ENCODE measurements at places on chromosomes 2 and 18.

DNA sequence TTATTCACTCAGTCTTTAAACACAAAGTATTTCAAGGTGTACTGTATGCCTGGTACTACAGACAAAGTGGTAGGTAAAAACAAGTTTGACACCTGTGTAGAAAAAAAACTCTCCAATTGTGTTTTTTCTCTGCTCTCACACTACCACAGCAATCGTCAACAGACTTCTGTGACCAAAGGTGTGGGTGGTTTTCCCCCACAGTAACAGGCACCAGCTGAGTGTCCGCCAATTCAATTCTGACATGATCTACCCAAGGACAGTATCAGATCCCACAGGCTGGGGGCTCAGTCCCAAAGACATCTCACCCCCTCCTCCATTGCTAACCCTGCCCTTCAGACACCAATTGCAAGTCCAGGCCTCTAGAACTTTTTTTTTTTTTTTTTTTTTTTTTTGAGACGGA is 71.2 kb downstream of the CD226 start:
- no peak for DNase-seq

GRCh38 chr18:9336827-9337226 is 2.3 kb downstream of the TWSG1 start:
- DNase-seq = no peak

GRCh38 chr2:150552041-150552820 is 64.8 kb upstream of the RND3 start:
- no peak for DNase-seq

- DNase-seq = no peak
Measured at GRCh38 chr2:109432421-109432820, 181.3 kb downstream of the SEPTIN10 start.

DNA sequence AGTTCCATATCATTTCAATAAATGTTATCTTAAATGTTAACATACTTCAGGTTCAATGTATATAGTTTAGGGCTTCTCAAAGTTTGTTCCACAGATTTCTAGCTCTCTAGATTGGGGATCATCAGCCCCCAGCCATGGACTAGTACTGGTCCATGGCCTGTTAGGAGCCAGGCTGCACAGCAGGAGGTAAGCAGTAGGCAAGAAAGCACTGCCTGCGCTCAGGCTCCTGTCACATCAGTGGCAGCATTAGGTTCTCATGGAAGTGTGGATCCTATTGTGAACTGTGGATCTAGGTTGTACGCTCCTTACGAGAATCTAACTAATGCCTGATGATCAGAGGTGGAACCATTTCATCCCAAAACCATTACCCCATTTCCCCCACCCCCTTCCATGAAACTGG is 531.1 kb downstream of the PARD3B start:
- DNase-seq = no peak

- DNase-seq = no peak
Measured at GRCh38 chr2:132581991-132582738, 87.8 kb downstream of the LYPD1 start.

- DNase-seq = no peak
Measured at GRCh38 chr2:120642646-120643045, 93.0 kb upstream of the GLI2 start.

GRCh38 chr2:68023904-68024303 is 38.9 kb downstream of the C1D start:
- no peak for DNase-seq

GRCh38 chr2:40937284-40937683 is 485.4 kb upstream of the SLC8A1 start:
- no peak for DNase-seq

DNA sequence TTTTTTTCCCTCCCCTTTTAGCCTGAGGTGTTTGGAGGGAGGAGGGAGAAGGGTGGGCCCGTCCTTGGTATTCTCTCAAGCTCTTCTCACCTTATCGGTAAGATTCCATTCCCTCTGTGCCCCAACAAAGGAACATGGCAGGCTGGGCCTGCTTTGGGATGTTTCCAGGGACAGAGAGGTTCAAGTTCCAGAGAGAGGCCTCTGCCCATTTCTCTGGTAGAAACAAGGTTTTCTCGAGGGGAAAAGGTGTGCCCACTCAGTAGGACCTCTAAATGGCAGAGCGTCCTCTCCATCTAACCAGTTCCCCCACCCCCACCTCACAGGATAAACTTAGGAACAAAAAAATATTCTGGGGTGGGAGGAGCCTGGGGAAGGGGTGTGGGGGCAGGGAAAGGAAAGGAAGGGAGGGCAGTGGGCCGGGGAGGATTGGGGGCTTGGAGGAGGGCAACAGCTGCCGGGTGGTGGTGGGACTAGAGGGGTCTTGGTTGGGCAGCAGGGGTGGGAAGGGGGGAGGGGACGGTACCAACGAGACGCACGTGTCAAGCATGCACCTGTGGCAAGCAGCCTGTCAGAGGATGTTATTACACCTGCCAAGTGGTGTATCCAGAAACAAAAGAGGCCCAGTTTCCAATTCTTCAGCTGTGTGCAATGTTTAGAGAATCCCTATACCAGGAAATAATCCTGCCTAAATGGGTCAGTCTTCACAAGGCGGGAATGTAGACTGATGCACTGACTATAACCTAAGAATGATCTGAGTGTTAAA is 2.1 kb downstream of the PCBP1 start:
- peak; percentile 48 for DNase-seq

DNA sequence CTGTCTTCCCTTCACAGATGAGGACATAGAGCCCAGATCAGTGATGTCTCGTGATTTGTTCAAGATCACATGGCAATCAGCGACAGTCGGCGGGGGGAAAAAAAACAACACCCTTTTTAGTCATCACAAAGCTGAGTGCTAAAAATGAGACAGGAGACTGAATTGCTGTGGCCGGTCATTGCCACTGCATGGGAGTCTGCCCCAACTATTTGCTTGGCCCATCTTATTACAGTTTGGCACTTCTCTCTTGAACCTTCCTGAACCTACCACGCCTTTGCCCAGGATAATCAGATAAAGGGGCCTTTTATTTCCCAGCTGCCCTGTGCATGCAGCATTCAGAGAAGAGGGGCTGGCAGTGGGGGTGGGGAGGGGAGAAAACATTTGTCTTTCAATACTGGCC is 42.7 kb downstream of the SETBP1 start:
- DNase-seq = no peak

GRCh38 chr2:216495656-216496055 is 3.0 kb upstream of the RPL37A start:
- DNase-seq = no peak

GRCh38 chr2:43831543-43832294 is 6.9 kb downstream of the ABCG5 start:
- DNase-seq = no peak

GRCh38 chr2:190126798-190127197 is 64.3 kb upstream of the MSTN start:
- no peak for DNase-seq

DNA sequence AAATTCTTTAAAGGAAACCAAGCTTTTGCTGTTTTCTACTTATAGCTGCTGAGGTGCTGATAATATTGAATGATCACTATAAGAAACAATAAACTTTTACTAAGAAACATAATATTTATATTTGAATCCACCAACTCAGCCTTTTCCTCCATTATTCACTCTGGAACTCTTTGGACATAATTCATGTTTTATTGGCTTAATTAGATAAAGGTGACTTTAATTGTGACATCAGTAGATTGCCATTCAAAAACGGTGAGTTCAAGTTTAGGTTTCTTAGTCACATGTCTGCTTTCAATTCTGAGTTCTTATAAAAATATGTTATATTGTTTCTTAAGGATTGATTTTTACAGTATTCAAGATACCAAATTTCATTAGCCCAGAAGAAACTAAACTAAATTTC is 24.0 kb downstream of the CCDC85A start:
- DNase-seq = no peak

DNA sequence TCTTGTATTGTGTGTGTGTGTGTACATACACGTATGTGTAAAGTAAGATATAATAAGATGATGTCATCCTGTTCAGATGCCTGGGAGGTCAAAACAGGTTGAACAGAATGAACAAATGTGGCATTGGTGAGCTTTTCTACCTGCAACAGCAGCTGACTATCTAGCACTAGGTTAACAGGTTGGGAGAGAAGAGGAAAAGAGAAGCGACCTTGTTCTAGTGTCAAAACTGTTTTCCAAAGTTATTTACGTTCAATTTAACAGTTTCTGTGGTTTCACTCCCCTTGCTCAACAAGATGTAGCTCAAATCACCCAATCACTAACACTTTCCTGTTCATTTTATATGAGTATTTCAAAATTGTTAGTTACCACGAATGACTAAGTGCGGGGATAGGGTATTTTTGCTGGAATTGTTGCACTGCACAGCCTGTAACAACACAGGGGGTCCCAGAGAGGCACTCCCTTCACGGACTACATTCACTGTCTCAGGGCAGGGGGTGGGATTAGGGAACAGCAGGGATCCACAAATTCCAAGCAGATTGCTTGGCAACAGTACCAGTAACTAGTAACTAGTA is 67.5 kb upstream of the DTNB start:
- peak; percentile 55 for DNase-seq

DNA sequence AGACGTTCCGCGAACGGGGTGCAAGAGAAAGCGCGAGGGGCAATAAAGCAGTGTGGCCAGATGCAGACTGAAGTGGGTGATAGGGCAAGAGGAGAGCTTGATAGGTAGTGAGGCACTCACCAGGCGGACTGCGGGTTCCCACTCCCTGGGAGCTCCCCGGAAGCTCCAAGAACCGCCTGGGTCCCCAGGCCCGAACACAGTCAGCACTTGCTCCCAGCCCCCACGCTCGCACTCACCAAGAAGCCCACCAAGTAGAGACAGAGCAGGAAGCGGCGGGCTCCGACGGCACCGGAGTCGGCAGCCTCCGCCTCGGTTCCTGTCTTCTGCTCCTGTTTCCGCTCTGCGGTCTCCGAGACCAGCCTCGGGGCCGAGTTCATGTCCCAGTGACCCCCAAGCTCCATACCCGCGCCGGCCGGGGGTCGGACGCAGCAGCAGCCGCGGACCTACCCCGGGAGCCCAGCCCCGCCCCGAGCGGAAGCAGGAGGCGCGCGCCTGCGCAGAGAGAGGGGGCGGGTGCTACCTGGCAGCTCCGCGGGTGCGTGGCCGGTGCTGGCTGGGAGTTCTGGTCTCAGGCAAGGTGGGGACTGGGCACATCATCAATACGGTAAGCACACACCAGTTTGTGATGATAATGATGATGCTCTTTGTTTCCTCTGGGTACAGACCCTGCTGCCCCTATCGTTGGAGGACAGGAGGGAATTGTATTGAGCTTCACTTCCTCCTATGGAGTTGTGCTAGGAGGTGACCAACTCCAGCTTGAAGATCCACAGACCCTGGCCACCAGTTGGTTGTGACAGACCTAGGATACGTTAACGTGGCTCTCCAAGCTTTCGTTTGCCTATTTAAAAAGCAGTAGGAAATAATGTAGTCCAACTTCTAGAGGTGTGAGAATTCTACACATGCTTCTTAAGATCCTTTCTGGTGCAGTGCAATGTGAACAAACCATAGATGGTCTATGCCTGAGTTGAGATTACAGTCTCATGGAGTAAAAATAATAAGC is 25.1 kb upstream of the TMEM182 start:
- peak; percentile 71 for DNase-seq

DNA sequence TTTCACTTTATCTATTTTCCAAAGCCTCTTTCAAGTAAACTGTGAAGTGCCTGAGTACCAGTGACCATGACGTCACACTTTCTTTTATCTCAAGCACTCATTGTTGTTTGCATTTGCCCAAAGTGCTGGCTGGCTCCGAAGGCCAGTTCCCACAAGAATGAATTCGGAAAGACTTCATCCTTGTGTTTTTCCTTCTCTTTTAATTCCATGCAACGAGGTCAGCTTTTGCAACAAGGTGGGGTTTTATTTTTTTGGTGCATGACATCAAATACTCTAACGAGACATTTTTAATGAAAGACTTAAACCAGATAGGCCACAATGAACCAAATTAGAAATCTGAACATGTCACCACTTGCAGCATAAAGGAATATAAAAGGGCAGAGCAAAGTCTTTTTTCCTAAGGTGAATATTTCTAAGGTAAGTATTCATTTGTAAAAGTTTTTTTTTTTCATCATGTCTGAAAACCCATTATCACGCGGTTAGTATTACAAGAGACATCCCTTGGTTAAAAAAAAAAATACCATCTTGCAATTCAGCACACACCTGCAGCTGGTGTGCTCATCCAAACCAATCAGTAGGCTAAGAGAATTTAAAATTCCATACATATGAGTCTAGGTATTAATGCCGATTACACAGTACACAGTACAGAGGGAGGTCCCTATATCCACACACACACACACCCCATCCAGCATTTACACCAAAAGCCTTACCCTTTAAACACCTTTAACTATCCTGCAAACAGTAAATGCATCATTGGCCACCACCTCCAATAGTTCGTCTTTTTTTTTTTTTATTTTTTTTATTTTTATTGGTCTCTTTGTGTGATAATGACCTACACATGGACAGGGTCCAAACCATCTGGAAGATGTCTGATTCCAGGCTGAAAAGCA is 2.3 kb downstream of the ARL4C start:
- no peak for DNase-seq

DNA sequence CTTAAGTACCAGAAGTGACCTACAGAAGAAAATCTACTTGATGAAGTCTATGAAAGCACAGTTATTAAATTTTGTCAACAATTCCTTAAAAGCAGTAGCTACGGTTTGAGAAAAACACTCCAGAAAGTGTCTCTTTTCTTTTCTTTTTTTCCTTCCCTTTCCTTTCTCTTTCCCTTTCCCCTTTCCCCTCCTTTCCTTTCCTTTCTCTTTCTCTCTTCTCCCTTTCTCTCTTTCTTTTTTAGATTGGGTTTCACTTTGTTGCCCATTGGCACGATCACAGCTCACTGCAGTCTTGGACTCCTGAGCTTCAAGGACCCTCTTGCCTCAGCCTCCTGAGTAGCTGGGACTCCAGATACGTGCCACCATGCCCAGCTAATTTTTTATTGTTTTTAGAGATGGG is 2.6 kb upstream of the ALMS1 start:
- no peak for DNase-seq

GRCh38 chr2:73998933-73999332 is 14.2 kb downstream of the TET3 start:
- no peak for DNase-seq

DNA sequence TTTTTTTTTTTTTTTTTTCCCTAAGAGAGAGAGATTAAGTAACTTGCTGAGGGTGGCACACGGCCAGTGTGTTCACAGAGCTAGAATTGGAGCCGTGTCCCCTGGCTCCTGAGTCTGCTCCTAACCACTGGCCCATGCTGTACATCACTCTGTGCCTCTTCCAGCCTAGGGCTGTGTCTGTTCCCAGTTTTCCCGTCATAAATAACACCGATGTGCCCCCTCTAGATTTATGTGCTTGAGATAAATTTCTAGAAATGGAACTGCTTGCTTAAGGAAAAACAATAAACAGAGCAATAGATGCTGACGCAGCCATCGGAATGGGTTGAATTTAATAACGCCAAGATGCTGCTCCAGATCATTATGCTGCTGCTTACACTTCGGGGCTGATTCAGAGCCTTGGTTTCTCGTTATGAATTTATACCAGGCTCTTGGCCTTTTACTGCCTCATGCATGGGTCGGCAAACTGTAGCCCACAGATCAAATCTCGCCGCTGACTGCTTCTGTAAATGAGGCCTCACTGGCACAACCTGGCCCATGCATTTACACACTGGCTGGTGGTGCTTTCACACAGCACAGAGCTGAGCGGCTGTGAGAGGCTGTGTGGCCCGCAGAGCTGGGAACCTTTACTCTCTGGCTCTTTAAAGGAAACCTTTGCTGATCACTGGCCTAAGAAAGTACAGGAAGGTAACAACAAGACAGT is 58.1 kb downstream of the NDUFA10 start:
- no peak for DNase-seq

- DNase-seq = no peak
Measured at GRCh38 chr2:237210763-237211162, 125.1 kb downstream of the COPS8 start.
